ENCODE measurements at places on chromosomes 3 and 15.

GRCh38 chr3:12024959-12025570 lies 20.9 kb downstream of the SYN2 start:
- DNase-seq: no peak

- no peak for DNase-seq
These were observed 77.0 kb downstream of the CCK start for GRCh38 chr3:42189001-42189460.

DNA sequence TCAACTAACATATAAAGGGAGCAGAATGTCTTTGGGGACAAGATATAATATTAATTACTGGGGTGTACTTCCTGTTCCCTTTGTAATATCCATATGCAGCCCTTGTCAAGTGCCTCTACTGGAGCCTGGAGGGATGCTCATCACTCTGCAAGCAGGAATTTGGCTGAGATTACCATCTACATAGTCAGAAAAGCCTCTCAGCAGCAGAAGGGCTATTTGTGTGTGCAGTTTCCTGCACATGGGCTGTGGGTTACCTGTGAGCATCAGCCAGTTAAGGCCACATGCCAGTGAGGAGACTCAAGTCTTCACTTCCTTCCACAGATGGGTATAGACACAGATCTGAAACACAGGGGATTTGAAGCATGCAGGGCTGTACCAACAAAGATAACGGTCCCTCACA lies 278.1 kb upstream of the PLSCR5 start:
- no peak for DNase-seq

GRCh38 chr3:11093823-11094340 lies 60.4 kb upstream of the HRH1 start:
- no peak for DNase-seq

GRCh38 chr15:34242331-34242710 lies 17.5 kb downstream of the EMC4 start:
- no peak for DNase-seq

DNA sequence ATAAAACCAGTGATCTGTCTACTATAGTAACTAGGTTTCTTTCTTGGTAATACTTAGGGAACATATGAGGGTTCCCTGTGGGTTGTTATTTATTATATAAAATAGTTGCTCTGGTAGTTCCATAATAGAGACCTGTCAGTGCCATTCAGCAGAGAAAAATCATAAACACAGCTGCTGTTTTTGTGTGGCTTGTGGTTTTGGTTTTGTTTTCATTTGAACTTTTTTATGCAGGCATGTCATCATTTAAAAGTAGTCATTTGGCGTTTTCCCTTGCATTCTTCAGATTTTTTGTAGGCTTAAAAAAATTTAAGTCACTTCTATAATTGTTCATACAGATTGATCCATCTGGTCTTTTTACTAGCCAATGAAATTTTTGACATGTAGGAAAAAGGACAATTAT lies 47.9 kb downstream of the PIK3CA start:
- DNase-seq: peak; percentile 43

DNA sequence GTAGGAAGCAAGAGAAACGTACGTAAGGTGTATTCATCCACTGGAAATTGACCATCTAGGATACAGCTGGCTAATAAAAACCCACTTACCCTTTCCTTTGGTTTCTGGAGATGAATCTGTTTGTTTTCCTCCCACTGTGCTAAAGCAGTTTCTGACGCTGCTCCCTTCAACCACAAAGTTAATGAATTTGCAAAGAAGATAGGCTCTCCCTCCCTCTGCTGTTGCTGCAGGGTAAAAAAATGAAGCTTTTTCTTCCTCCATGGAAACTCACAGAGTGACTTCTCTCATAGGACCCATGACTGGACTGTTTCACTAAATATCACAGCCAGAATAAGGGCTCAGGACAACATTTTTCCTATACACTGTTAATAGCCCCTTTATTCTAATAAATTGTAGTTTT lies 172.1 kb upstream of the LRRN1 start:
- peak; percentile 27 for DNase-seq

DNA sequence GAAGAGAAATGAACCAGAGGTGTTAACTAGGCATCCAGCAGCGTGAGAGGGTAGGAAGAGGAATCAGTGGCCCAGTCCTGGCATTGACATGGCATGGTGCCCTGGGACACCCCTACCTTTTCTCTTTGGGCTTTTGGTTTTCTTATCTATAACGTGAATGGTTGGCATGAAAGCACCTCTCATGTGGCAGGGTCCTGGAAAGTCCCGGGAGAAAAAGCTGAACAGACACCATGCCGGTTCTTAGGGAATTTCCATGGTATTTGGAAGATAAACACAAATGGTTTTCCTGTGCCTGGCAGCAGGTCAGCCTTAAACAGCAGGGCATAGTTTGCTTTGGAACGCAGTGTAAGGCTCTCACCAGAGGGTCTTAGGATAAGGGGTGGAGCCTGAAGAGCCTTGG lies 15.4 kb downstream of the ARNT2 start:
- DNase-seq: no peak

DNA sequence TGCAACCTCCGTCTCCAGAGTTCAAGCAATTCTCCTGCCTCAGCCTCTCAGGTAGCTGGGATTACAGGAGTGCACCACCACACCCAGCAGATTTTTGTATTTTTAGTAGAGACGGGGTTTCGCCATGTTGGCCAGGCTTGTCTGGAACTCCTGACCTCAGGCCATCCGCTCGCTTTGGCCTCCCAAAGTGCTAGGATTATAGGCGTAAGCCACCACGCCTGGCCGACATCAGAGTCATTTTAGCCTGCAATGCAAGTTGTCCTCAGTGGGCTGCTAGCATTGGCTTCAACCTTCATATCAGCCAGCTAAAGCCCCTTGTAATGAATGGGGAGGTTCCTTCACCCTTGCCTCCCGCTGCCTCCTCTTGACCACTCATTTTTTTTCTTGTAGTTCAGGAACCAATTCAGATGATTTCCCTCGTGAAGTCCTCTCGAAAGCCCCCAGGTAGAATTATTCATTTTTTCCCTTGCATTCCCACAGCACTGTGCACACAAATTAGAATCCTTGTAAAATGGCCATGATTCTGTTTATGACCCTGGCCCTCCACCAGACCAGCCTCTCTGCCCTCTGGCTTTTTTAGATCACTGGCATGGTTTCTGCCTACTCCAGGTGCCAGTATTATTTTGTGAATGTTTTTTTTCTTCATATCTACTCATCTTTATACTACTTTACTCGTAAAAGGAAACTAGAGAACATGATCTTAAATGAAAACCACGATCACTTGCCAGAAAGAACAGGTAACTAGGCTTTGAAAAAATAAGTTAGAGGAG lies 29.1 kb downstream of the FLNB start:
- no peak for DNase-seq

DNA sequence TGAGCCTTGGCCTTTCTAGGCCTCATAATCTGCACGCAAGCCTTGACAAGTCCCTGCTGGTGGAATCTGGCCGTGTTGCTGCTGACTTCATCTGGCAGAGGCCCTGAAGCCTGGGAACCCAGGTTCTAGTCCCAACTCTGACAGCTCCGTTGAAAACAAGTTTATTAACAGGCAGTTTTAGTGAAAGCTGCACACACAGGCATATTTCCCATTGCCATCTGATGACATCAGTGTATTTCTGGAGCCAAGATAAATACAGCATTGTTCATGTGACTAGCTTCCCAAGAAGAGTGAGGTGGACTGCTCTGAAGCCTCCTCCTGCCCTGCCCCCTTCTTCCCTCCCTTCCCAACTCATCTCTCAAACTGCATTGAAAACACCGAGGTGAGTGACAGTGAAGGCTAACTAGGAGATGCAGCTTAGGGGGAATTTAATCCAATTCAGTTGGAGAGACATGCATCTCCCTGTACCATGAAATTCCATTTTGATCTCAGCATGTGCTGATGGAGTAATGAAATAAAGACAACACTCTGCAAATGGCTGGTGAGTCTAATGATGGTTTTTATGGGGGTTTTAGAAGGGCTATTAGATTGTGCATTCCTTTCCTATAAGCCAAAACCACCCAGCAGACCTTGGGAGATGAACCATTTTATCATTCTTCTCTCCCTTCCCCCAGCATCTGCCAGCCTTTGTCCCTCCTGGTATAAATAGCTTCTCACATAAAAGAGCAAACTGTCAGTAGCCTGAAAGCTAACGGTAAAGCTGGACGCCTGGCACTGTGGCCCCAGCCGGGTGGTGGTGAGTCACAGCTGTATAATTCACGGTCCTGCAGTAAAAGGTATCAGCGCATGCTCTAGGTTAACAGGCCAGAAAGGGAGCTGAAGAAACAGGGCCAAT lies 38.0 kb downstream of the PRICKLE2 start:
- no peak for DNase-seq

DNA sequence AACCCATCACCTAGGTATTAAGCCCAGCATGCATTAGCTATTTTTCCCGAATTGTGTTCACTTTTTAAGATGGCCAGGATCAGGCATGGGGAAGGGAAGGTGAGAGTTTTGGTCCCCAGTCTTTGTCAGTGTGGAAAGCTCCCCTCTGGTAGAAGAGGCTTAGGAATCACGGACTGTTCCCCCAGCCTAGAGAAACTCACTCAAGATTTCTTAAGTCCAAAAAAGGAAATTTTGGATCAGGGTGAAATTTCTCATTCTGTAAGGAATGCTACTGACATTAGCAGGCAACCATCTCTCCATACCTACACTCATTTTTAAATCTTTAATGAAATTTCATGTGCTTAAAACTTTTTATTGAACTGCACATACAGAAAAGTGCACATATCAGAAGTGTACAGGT lies 70.3 kb upstream of the GALNT15 start:
- DNase-seq: no peak

GRCh38 chr3:132003685-132004084 lies 31.1 kb downstream of the CPNE4 start:
- no peak for DNase-seq

DNA sequence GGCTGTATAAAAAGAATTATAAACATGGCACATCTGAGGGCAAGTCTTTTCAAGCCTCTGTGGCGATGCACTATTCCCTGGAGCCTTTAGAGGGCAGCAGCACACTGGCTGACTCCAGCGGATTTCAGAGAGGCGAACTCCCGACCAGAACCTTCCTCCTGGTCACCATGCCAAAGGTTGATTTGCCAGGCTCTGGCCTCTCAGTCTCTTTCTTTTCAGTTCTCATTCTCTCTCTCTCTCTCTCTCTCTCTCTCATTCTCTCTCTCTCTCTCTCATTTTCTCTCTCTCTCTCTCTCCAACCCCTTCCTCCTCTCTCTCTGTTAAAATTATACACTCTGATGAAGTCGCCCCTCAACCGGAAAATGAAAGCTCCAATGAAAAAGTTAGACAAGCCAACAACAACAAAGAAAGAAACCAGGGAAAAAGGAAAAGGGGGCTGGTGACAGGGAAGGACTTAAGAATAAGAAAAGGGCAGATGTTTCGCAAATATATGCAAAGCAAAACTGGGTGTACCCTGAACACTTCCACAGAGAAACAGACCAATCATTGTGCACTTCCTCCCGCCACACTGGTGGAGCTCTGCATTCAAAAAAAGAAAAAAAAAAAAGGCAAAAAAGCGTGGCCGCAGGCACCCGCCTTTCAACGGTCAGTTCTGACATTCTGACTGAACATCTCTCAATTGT lies 90.2 kb downstream of the TIGIT start:
- DNase-seq: peak; percentile 1

GRCh38 chr15:64599226-64599625 lies 138.8 kb downstream of the ZNF609 start:
- no peak for DNase-seq

GRCh38 chr3:9779721-9780457 lies 10.1 kb upstream of the CAMK1 start:
- peak; percentile 91 for DNase-seq

GRCh38 chr3:133649486-133650068 lies 12.2 kb downstream of the TOPBP1 start:
- no peak for DNase-seq

DNA sequence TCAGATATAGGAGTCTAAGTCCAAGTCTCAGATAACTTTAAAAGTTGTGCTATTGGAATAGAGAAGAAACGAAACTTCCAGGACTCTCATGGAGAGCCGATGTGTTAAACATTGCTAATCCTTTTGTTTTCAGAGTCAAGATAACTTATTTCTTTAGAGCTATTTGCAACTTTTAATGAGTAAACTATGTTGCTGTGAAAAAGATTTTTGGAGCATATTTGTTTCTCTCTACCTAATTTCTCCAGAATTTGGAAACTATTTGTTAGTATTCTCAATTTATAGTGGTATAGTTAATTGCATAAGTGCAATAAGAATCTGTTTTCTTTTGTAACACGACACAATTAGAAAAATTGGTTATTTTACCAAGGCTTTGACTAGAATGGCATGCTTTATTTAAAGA lies 588.9 kb downstream of the NTRK3 start:
- DNase-seq: no peak

DNA sequence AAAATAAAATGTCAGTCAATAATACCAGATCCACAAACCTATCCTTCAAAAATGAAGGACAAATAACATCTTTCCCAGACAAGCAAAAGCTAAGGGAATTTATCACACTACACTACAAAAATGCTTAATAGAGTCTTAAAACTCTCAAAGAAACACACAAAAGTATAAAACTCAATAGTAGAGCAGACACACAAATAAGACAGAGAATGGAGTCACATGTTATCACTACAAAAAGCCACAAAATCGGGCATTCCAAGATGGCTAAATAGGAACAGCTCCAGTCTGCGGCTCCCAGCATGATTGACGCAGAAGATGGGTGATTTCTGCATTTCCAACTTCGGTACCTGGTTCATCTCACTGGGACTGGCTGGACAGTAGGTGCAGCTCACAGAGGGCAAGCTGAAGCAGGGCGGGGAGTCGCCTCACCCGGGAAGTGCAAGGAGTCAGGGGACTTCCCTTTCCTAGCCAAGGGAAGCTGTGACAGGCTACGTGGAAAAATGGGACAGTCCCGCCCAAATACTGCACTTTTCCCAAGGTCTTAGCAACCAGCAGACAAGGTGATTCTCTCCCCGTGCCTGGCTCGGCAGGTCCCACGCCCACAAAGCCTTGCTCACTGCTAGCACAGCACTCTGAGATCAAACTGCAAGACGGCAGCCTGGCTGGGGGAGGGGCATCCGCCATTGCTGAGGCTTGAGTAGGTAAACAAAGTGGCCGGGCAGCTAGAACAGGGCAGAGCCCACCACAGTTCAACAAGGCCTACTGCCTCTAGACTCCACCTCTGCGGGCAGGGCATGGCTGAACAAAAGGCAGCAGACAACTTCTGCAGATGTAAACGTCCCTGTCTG lies 46.3 kb downstream of the SENP7 start:
- no peak for DNase-seq

GRCh38 chr3:196981657-196982056 lies 13.0 kb upstream of the PIGZ start:
- no peak for DNase-seq

DNA sequence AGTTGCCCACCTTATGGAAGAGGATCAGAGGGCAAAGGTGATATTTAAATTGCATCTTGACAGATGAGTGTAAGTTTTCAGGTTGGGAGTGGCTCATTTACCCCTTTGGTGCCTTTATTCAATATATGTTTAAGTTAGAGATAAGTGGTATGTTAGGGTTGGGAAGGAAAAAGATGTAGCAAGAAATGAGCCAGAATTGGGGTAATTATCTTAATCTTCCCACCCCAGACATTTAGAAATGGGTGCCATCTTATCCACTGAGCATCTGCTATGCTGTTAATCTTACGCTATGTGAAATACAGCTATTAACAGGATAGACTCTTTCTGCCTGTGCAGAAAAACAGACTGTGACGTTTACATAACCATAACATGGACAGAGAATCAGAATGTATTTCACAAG lies 6.3 kb downstream of the CMTM7 start:
- no peak for DNase-seq

GRCh38 chr3:63500196-63500595 lies 152.3 kb upstream of the SNTN start:
- no peak for DNase-seq
